ENCODE measurements at places on chromosomes 1 and 21. TPM values are rescaled to one million over a fixed set of nuclear protein-coding genes. Genes with fewer than 3 reads are reported as not detected.

Gene SYCP1
- not detected for polyA plus RNA-seq

- no peak overlapping the region for H3K27ac ChIP-seq
- no peak overlapping the region for H3K4me3 ChIP-seq
- no peaks in the 10 kb centered on the region for H3K4me1 ChIP-seq
- no peak for DNase-seq
- H3K36me3 ChIP-seq, result no peaks in the 10 kb centered on the region
Measured at GRCh38 chr1:96557336-96557735, 164.2 kb upstream of the PTBP2 start.

DNA sequence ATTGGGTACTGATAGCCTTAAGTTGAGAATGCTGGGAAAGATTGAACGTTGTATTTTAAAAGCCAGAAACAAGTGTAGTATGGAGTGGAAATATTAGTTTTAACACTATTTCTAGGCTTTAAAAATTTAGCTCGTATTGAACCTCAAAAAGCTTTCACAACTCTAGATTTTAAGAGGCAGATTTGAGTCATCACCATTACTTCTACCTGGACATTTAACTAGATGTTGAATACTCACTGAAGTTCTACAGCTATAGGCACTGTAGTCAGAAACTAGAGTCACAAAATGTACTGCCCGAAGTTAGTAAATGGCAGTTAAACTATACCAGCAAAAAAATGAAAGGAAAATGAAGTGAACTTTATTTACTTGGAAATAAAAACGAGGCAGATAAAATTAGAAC, 96.5 kb downstream of the NEK7 start:
- no peaks in the 10 kb centered on the region for H3K27me3 ChIP-seq
- H3K27ac ChIP-seq, result peak overlapping the region; percentile 75
- H3K36me3 ChIP-seq, result no peaks in the 10 kb centered on the region
- peaks cover 16% of the 10 kb centered on the region for H3K4me1 ChIP-seq

- DNase-seq, result no peak
- no peak overlapping the region for H3K27ac ChIP-seq
- peaks cover 15% of the 10 kb centered on the region for H3K4me1 ChIP-seq
- no peak overlapping the region for H3K4me3 ChIP-seq
- H3K27me3 ChIP-seq, result no peaks in the 10 kb centered on the region
Measured at GRCh38 chr1:38063616-38064015, 17.0 kb upstream of the POU3F1 start.

- H3K4me3 ChIP-seq, result no peak overlapping the region
- no peaks in the 10 kb centered on the region for H3K27me3 ChIP-seq
- DNase-seq, result no peak
- peaks cover 4% of the 10 kb centered on the region for H3K36me3 ChIP-seq
- H3K4me1 ChIP-seq, result peaks cover 7% of the 10 kb centered on the region
- H3K27ac ChIP-seq, result peak overlapping the region; percentile 4
Measured at GRCh38 chr1:92903765-92904164, 57.5 kb downstream of the DIPK1A start.
